K562 (cell line): ENCODE measurements at places on chromosomes 4 and X. TPM values are rescaled to one million over a fixed set of nuclear protein-coding genes. Genes with fewer than 3 reads are reported as not detected.

GRCh38 chrX:102975016-102975415 lies 37.9 kb downstream of the RAB40AL start:
- DNase-seq: no peak

DNA sequence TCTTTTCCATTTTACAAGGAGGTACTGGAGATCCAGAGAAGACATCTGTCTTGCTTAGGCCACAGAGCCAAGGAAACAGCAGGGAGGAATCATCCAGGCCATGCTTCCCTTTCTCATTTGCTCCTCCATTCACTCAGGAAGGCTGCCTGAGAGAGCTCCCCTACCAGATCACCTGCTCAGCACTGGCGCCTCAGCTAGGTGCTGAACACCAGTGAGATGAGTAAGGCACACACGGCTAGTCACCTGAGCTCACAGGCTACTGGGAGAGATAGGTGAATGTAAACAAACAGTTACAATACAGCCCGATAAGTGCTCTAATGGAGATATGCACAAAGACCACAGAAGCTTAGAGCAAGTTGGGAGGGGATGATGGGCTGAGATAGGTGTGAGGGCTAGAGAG lies 149.8 kb upstream of the ARHGEF9 start:
- no peak for DNase-seq

DNA sequence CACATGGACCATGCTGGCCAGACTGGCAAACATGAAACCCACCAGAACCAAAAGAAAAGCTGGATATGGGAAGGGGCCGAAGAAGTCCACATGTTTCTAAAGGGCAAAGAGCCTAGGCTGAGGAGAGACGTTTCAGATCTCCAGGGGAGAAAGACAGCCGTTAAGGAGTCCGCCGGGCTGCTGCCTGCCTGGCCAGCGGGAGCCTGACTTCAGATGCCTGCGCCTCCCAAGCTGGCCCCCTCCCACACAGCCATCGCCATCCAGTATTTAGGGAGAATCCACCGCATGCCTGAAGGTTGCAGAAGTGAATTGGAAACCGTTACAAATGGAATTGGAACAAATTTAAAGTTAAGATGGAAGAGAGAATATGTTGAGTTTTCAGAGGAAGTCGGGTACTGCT lies 2.9 kb downstream of the TBL1X start:
- DNase-seq: no peak

- DNase-seq: no peak
Observed at GRCh38 chrX:146396409-146396808, 413.2 kb upstream of the CXorf51B start.

GRCh38 chrX:6313356-6313755 lies 84.7 kb upstream of the NLGN4X start:
- DNase-seq: no peak

- no peak for DNase-seq
Observed at GRCh38 chrX:109501176-109501575, 19.3 kb upstream of the GUCY2F start.

DNA sequence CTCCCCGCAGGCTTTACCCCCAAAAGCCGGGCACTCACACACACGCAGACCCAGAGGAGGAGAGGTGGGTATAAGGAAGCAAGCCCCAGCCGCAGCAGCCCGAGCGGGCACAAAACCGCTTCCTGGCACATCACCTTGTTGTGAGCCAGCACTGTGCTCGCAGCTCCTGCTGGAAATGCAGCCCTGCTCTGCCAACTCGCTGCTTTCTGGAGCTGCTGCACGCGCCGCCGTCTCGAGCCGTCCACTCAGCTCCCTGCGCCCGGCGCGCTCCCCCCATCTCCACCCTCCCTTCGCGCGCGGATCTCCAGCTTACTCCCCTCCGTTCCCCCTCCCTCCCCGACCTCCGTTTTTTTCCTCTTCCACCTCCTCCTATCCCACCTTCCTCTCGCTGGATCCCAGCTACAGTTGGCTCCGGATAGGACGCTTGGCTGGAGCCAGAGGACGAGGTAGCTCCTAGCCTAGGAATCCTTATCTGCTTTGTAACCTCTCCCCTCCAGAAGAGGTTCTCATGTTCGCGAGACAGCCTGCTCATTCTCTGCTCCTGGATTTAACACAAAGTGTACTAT lies at the start of gene SPOCK3:
Gene SPOCK3, minus strand, starts transcription at position 179 of the 566 bp plus-strand sequence.
- no peak for DNase-seq

- no peak for DNase-seq
Observed at GRCh38 chrX:3351276-3351675, 4.8 kb upstream of the MXRA5 start.

- DNase-seq: no peak
Observed at GRCh38 chrX:16191605-16192004, 24.3 kb downstream of the MAGEB17 start.

GRCh38 chr4:41050880-41051775 lies 163.2 kb downstream of the APBB2 start:
- no peak for DNase-seq

DNA sequence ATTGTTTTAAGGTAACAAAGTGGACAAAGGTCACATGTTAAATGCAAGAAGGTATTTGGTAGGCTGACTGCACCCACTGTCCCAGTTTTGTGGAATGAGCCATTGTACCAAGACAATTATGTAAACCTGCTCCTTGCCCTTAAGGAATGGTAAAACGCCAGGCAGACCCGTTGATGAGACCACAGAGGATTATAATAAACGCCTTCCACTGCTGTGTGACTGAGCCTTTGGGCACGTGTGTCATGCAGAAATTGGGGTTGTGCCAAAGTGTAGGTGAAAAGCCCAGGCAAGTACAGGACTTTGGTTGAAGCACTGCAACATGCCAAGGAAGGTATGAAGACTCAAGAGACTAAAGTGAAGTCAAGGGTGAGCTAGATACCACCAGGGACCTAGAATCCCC lies 59.7 kb downstream of the LRRC66 start:
- no peak for DNase-seq

HDAC8 gene
- polyA plus RNA-seq: 21.1 and 28.0 TPM in 2 replicates

CT45A3 gene
- 0.46 TPM in 1 of 2 replicates, not detected in the other for polyA plus RNA-seq

NDST4 gene
- polyA plus RNA-seq: not detected in 2 replicates

CLOCK gene
- polyA plus RNA-seq: 7.3 and 10.1 TPM in 2 replicates

FAM3A gene
- 62.9 and 66.7 TPM in 2 replicates for polyA plus RNA-seq

HTN3 gene
- not detected in 2 replicates for polyA plus RNA-seq

GRID2 gene
- polyA plus RNA-seq: not detected in 2 replicates

NAT8L gene
- polyA plus RNA-seq: 2.9 and 3.7 TPM in 2 replicates
